ENCODE measurements at places on chromosomes 7 and 10.

DNA sequence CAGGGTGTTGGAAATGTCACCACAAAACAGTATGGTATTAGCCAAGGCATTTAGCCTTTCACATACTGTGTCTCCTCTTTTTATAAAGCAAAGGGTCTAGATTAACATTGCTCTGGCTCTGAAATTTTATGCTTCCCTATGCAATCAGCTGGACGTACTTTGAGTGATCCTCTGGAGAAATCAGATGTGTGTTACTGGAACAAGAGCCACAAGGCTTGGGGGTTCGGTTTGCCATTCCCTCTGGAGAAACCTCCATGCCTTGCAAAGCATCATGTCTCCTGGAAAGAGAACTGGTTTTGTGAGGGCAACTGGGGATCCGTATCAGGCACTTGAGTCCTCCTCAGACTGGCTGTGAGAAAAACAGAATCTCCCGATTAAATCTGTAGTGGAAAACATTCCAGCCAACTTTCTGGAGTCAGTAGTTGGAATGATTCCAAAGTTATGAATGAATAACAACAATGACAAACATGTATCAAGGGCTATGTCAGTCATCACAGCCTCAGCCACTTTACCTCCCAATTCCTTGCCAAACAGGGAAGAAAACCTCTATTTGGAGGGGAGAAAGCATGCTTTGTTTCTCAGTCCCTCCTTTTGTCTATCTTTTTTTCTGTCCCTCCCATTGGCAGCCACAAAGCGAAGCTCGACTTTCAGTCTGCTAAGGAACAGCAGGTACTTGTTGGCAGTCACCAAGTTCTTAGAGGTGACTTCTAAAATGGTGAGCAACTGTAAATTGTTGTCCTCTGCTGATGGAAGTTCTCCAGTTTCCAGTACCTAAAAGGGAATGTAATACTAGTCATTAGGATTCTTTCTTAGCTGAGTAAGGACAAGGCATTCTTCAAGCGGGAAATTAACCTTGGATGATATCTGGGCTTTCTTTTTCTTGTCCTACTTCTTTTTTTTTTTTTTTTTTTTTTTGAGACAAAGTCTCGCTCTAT is 864.8 kb upstream of the AUTS2 start:
- no peaks in the 10 kb centered on the region for H3K4me1 ChIP-seq
- DNase-seq: no peak
- no peaks in the 10 kb centered on the region for H3K27me3 ChIP-seq

DNA sequence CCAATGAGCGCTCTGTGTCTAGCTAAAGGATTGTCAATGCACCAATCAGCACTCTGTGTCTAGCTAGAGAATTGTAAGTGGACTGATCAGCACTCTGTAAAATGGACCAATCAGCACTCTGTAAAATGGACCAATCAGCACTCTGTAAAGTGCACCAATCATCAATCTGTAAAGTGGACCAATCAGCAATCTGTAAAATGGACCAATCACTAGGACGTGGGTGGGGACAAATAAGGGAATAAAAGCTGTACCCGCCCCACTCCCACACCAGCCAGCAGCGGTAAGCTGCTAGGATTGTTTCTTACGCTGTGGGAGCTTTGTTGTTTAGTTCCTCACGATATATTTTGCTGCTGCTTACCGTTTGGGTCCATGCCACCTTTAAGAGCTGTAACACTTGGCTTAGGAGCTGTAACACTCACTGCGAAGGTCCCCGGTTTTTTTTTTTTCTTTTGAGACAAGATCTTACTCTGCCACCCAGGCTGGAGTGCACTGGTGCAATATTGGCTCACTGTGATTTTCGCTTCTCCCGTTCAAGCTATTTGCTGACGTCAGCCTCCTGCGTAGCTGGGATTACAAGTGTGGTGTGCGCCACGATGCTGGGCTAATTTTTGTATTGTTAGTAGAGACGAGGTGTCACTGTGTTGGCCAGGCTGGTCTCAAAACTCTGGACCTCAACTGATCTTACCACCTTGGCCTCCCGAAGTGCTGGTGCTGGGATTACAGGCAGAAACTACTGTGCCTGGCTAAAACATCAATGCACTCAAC is 184.8 kb downstream of the PTPN20 start:
- no peak for DNase-seq
- no peaks in the 10 kb centered on the region for H3K27me3 ChIP-seq
- H3K4me3 ChIP-seq: no peak overlapping the region
- no peaks in the 10 kb centered on the region for H3K4me1 ChIP-seq

GRCh38 chr7:92939666-92940360 is 103.4 kb upstream of the CDK6 start:
- H3K27me3 ChIP-seq: no peaks in the 10 kb centered on the region
- no peak for DNase-seq
- H3K4me3 ChIP-seq: no peak overlapping the region
- H3K36me3 ChIP-seq: no peaks in the 10 kb centered on the region
- H3K27ac ChIP-seq: no peak overlapping the region
- H3K4me1 ChIP-seq: no peaks in the 10 kb centered on the region

GRCh38 chr10:100506596-100507356 is 12.9 kb downstream of the SEC31B start:
- peaks cover 26% of the 10 kb centered on the region for H3K36me3 ChIP-seq
- H3K27ac ChIP-seq: no peak overlapping the region
- no peak for DNase-seq
- no peak overlapping the region for H3K4me3 ChIP-seq
- H3K27me3 ChIP-seq: no peaks in the 10 kb centered on the region
- no peaks in the 10 kb centered on the region for H3K4me1 ChIP-seq

- peaks cover 94% of the 10 kb centered on the region for H3K36me3 ChIP-seq
- H3K27ac ChIP-seq: no peak overlapping the region
- H3K4me1 ChIP-seq: peaks cover 13% of the 10 kb centered on the region
- H3K27me3 ChIP-seq: no peaks in the 10 kb centered on the region
- no peak for DNase-seq
These were observed 29.7 kb downstream of the GBX1 start for GRCh38 chr7:151137791-151138152.

DNA sequence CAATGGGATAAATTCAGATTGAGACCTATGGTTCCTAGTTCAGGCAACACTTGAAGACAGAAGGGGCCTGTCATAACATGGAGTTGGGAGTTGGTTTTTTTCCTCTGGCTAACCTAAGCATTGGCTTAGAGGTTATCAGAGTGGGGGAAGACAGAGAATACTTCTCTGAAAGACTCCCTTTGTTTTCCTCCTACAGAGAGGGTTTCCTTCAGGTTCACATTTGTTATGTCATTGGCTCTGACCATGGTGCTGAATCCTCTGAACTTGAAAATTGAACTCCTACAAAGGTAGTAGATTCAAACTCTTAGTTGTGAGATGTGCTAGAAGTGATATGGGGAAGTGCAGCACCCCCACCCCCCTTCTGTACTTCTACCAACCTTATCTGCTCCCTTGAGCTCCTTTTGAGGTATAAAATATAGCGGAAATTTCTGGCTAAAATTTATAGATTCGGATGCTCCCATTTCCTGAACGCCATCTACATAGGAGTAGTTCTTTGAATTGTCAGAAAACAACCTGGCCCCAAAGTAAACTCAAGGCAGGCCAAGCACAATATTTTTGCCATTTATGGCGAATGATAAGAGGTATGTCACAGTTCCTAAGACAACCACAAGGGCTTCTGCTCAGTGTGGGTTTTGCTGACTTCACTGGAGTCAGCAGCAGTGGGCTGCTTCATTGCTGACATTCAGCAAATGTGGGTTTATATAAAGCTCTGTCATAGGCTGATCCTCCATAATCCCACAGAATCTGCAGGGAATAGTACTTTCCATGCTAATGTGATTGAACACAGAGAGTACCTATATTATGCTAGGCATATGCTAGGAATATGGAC is 131.6 kb upstream of the KLF14 start:
- no peaks in the 10 kb centered on the region for H3K27me3 ChIP-seq
- DNase-seq: no peak
- no peak overlapping the region for H3K27ac ChIP-seq
- no peak overlapping the region for H3K4me3 ChIP-seq
- peaks cover 3% of the 10 kb centered on the region for H3K36me3 ChIP-seq

DNA sequence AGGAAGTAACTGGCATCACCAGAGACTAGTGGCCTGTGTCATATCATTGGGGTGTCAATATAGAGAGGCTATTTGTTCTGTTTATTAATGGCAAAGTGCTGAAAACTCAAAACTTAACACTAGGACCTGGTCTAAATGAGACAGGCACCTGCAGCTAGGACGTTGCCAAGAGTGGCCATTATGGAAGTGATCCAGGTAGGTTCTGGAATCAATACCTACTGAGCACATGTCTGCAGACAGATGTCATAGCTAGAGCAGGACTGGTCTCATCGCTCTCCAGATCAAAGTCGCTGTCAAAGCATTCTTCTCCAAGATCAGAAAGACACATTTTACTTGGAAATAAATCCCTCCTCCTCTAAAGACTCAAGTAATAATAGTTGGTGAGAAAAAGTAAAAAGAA is 40.3 kb downstream of the THNSL1 start:
- no peaks in the 10 kb centered on the region for H3K4me1 ChIP-seq
- no peak overlapping the region for H3K27ac ChIP-seq
- no peak for DNase-seq
- no peaks in the 10 kb centered on the region for H3K27me3 ChIP-seq
- H3K36me3 ChIP-seq: no peaks in the 10 kb centered on the region

DNA sequence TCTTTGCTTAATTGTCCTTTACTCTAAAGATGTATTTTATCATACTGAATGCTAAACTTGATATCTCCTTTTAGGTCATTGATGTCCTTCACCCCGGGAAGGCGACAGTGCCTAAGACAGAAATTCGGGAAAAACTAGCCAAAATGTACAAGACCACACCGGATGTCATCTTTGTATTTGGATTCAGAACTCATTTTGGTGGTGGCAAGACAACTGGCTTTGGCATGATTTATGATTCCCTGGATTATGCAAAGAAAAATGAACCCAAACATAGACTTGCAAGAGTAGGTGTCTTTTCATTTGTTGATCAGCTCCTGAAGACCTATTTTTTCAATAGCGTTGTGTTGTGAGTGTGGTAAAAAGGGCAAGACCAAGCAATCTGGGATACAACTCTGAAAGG is 1.8 kb downstream of the RPS24 start:
- H3K36me3 ChIP-seq: peaks cover 18% of the 10 kb centered on the region
- H3K4me1 ChIP-seq: peaks cover 16% of the 10 kb centered on the region
- H3K4me3 ChIP-seq: no peak overlapping the region

DNA sequence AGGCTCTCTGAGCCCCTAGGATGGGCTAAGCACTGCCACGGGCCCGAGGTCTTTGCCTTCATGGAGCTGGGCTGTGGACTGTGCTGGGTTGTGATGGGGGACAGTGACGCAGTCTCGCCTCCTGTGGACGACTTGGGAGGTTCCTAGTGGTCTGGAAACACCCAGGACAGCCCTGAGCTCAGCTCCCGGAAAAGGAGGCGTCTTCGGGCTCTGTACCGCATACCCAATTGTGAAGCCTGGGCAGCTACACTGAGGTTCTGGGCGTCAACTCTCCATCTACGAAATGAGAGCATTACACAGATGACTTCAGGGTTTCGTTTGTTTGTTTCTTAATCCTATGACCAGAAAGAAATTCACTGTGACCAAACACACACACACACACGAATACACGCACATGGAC is 79.6 kb upstream of the KAT6B start:
- H3K4me1 ChIP-seq: no peaks in the 10 kb centered on the region
- no peak overlapping the region for H3K27ac ChIP-seq
- H3K4me3 ChIP-seq: no peak overlapping the region
- no peaks in the 10 kb centered on the region for H3K27me3 ChIP-seq
- no peak for DNase-seq

- H3K36me3 ChIP-seq: no peaks in the 10 kb centered on the region
- DNase-seq: no peak
- no peak overlapping the region for H3K4me3 ChIP-seq
- peaks cover 4% of the 10 kb centered on the region for H3K4me1 ChIP-seq
- H3K27me3 ChIP-seq: no peaks in the 10 kb centered on the region
- H3K27ac ChIP-seq: no peak overlapping the region
These were observed 131.2 kb downstream of the TACC2 start for GRCh38 chr10:122120008-122120744.

GRCh38 chr10:43407148-43407575 is 1.8 kb downstream of the HNRNPF start:
- H3K4me1 ChIP-seq: peaks cover 19% of the 10 kb centered on the region
- H3K36me3 ChIP-seq: peaks cover 20% of the 10 kb centered on the region
- H3K27me3 ChIP-seq: no peaks in the 10 kb centered on the region
- H3K4me3 ChIP-seq: peak overlapping the region; percentile 83
- peak; percentile 64 for DNase-seq
- peak overlapping the region; percentile 96 for H3K27ac ChIP-seq

GRCh38 chr7:141511316-141511675 is 39.9 kb upstream of the AGK start:
- peaks cover 6% of the 10 kb centered on the region for H3K4me1 ChIP-seq
- DNase-seq: no peak
- H3K36me3 ChIP-seq: no peaks in the 10 kb centered on the region
- no peak overlapping the region for H3K27ac ChIP-seq
- no peak overlapping the region for H3K4me3 ChIP-seq

GRCh38 chr10:14665304-14665703 is 109.4 kb downstream of the FAM107B start:
- H3K36me3 ChIP-seq: no peaks in the 10 kb centered on the region
- H3K27ac ChIP-seq: no peak overlapping the region
- DNase-seq: peak; percentile 49
- no peaks in the 10 kb centered on the region for H3K4me1 ChIP-seq
- H3K27me3 ChIP-seq: no peaks in the 10 kb centered on the region
- no peak overlapping the region for H3K4me3 ChIP-seq

DNA sequence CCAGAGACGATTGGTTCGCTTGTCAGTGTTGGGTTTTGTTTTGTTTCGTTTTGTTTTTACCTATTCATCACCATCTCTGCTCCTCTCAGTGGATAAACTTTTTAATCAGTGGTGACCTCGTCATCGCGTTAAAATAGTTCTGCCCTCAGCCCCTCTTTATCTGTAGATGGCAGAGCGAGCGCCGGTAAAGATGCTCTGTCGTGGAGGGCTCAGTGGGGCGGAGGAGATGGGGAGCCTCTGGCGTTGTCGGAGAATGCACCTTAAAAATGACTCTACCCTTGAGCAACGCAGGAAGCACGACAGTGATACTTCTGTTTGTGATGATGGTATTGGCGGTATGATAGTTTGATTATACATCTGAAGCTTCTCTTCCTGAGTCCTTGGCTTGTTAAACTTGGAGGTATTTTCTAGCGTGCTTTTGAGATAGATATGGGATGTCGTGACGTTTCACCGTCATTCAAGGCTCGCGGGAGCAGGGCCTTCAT is 554 bp downstream of the CSGALNACT2 start:
- H3K36me3 ChIP-seq: no peaks in the 10 kb centered on the region
- H3K4me3 ChIP-seq: peak overlapping the region; percentile 83
- no peaks in the 10 kb centered on the region for H3K27me3 ChIP-seq
- DNase-seq: no peak
- no peaks in the 10 kb centered on the region for H3K4me1 ChIP-seq

DNA sequence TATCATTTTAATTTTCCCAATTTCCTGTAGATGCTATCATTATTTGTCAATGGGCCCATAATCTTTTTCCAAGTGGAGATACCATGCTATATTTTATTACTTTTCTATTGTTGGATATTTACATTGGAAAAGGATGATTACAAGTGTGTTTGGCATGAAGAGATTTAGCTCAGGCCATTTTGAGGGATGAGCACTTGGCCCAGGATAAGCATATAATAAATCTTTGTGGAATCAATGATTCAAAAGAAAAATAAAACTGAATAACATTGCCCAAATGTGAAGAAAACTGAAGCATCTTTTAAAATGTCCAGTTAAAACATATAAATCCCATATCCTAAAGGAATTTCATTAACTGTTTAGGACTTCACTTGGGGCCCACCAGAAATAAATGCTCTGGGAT is 260.9 kb upstream of the BMPER start:
- H3K4me1 ChIP-seq: peaks cover 3% of the 10 kb centered on the region
- H3K27me3 ChIP-seq: no peaks in the 10 kb centered on the region
- H3K27ac ChIP-seq: no peak overlapping the region
- DNase-seq: no peak

Measured in small intestine (tissue), 16 donors.